ENCODE measurements at places on chromosomes 4 and X. TPM values are rescaled to one million over a fixed set of nuclear protein-coding genes. Genes with fewer than 3 reads are reported as not detected.
A peak's percentile ranks its signal among the peaks of the same experiment; 100 is the strongest.

DNA sequence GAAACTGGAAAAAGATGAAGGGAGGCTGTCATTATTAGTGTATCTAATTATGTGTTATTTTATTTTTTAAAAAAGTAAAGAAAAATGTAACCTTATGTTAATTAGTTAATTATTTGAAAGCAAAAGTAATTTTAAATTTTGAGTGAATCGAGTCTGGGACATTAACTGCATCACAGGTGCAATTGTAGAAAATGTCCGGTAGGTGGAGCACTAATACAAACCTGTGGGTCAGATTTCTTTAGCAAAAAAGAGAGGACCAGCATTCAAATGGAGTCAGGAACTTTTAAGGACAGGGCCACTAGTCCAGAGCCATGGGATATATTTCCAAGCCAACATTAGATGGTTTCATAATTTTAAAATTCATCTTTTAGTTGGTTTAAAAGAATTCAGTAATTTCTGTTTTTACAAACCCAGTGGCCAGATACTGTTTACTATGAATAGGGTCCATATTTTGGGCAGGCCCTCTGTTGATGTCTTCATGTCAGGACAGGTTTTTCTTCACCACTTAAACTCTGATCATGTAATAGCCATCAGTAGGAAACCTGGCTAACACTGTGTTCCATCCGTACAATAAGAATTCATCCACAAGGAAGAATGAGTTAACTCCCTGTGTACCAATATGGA is 27.2 kb downstream of the BST1 start:
- DNase-seq: peak; percentile 64

GRCh38 chrX:28625223-28625622 is 38.0 kb downstream of the IL1RAPL1 start:
- peak; percentile 78 for DNase-seq

- no peak for DNase-seq
Measured at GRCh38 chrX:19824603-19825002, 62.8 kb downstream of the SH3KBP1 start.

- DNase-seq: peak; percentile 31
Measured at GRCh38 chr4:42281324-42282020, 115.8 kb upstream of the SHISA3 start.

- no peak for DNase-seq
Measured at GRCh38 chr4:2666722-2667247, 89.4 kb downstream of the TNIP2 start.

DNA sequence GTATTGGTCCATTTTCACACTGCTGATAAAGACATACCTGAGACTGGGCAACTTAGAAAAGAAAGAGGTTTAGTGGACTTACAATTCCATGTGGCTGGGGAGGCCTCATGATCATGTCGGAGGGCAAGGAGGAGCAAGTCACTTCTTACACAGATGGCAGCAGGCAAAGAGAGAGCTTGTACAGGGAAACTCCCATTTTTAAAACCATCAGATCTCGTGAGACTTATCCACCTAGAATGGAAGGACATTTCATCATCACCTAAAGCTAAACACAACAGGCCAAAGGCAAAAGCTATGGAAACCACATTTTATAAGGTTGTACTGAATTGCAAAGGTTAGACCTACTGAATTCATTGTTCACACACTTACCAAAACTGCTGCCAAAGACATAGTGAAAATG is 6.0 kb upstream of the SLC25A43 start:
- no peak for DNase-seq

GRCh38 chrX:13664020-13664419 is 11.1 kb downstream of the TCEANC start:
- DNase-seq: no peak

- DNase-seq: no peak
Measured at GRCh38 chr4:106414366-106414765, 45.8 kb upstream of the GIMD1 start.

DNA sequence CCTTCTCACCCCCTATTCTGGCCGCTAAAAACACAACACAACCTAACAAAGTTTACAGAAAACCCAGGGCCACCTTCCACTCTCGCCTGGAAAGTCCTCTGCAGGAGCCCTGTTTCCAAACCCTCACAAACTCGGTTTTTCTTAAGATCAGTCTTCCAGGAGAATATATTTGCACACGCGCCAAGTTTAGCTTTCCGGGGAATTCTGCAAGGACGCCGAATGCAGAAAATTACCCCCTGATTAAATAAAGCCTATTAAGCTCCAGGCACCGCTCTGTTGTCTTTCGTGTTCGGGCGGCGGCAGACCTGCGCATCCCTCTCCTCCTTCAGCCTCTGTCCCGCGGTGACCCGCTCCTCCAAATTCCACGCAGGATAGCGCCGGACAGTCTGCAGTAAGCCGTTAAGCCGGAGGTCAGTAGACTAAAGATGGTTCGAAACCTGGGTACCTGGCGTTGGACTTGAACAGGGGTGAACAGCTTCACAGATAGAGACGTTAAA is 5.0 kb downstream of the MSX1 start:
- no peak for DNase-seq

GRCh38 chrX:15114743-15115566 is 154.9 kb downstream of the ASB9 start:
- DNase-seq: peak; percentile 3

GAGE12H gene
- polyA plus RNA-seq: not detected

GAGE2A gene
- not detected for polyA plus RNA-seq
